ENCODE measurements at places on chromosomes 11 and 22.
A peak's percentile ranks its signal among the peaks of the same experiment; 100 is the strongest.

- DNase-seq: no peak
Observed at GRCh38 chr11:73990730-73991129, 8.1 kb upstream of the UCP2 start.

DNA sequence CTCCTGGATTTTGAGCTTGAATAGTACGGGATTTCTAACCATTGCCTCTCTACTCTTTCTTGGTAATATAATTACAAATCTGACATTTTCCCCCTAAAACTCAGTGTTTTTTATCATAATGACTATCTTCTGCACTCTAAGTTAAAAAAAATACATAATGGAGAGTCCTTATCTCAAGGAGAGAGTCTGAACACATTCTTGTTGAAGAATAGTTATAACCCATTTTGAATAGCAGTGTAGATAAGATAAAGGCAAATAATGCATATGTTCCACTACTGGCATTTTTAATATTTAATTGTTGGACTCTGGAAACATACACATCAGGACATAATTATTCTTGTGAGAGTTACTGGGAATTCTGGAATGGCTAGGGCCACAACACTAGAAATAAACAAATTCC, 456.5 kb upstream of the ANO5 start:
- no peak for DNase-seq

DNA sequence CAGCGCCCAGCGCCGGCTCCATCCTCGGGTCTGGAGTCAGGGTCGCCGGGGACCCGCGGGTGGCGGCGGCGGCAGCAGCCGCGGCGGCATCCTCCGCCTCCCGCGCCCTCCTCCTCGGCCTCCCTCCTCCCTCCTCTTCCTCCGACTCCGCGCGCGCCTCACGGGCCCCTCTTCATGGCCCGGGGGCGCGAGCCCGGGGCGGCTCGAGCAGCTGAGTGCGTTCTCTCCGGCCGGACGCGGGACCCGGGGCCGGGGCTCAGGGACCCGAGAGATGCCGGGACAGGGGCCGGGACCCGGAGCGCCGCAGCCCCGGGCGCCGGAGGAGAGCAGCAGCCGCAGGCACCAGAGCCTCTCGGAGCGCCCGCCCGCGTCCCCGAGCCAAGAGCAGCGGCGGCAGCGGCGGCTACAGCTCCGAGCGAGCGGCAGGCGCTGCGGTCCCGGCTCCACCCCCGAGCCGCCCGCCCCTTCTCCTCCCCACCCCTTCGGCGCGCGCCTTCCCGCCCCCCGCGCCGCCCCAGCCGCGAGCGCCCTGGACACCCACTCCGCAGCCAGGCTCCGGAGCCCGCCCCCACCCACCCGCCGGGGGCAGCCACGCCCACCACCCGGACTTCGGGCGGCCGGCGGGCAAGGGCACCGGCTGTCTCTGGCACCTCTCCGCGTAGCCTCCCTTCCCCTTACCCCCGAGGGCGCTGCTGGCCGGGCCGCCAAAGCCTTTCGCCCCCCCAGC, at the start of gene CHST1:
Gene CHST1 (minus strand): TSS at position 417 of the 727 bp plus-strand sequence. CDS start 14,699 bp downstream, outside the sequence.
- DNase-seq: no peak

- no peak for DNase-seq
Observed at GRCh38 chr11:2708151-2708581, 8.4 kb upstream of the KCNQ1OT1 start.

DNA sequence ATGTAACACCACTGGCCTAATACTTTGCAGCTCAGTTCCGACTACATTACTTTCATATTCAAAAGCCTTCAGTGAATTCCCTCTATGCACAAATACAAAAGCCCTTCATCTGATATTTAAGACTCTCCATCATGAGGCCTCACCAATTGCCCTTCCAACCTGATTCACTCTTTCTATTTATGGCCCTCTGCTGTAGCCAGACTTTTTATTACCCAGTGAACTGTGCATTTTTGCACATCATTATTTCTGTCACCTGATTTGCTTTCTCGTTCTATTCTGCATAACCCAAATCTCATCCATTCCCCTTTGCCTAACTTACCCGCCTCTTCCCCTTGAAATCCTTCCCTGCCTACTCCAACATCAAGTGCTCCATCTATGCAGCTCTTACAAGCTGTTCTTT, 78.3 kb downstream of the BBOX1 start:
- no peak for DNase-seq

DNA sequence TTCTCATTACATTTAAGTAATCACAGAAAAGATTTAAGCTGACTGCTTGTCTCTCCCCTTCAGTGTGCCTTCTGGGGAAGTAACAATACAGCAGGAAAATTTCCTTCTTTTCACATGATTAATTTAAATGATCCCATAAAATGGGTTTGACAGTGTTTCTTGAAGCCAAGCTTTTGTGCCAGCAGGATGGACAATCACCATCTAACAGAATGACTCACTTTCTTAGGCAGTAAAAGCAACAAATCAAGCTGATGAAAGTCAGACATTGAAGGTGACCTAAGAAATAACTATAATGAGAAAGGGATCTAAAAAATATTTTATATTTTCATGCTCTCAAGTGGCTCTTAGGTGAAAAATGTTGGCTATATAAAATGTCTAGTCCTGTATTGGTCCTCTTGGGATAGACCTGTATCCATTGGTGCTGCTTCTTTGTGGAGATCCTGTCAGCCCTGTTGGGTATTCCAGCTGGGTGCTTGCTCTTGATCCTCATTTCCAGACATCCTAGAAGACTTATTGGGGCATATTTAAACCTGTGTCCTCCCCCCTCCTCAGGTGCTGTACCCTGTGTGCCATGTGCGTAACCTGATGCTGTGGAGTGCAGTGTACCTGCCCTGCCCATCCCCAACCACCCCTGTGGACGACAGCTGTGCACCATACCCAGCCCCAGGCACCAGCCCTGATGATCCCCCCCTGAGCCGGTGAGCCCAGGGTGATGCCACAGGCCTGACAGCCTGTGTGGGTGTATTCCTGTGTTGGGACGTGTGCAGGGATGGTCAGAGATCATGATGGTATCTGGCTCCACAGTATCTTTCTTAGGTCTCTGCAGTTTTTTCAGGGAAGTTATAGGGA, 62.7 kb upstream of the HORMAD2 start:
- DNase-seq: peak; percentile 39

DNA sequence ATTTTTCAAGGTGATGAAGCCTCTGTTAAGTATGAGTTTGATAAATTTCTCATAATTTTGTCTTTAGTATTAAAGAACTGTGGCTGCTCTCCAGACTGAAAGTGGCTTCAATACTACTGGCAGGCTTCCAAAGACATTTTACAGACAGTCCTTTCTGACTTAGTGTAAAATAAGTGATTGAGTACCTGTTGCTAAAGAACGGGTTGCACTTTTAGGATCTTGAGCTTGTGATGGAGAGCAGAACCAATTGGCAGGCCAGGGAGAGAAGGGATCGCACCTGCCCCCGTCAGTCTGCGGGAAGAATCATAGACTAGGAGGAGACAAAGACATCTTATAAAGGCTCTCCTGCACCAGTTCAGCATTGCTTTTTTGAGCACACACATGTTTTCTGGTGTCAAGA, 4.4 kb downstream of the NCAM1 start:
- DNase-seq: no peak

DNA sequence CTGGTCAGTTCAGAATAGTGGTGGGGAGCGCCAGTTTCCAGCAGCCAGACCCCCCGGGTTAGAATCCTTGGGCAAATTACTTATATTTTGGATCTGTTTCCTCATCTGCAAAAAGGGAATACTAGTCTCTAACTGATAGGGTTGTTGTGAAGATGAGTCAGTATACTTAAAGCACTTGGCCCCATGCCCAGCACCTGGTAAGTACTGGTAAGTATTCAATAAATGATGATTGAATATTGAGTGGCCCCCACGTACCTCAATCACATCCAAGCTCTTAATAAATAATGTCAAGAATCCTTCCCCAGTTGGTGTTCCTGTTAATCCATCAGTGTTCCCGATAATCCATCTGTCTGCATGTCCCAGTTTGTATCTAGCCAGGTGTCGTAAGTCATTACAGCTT, 12.1 kb downstream of the ACP2 start:
- DNase-seq: peak; percentile 71

DNA sequence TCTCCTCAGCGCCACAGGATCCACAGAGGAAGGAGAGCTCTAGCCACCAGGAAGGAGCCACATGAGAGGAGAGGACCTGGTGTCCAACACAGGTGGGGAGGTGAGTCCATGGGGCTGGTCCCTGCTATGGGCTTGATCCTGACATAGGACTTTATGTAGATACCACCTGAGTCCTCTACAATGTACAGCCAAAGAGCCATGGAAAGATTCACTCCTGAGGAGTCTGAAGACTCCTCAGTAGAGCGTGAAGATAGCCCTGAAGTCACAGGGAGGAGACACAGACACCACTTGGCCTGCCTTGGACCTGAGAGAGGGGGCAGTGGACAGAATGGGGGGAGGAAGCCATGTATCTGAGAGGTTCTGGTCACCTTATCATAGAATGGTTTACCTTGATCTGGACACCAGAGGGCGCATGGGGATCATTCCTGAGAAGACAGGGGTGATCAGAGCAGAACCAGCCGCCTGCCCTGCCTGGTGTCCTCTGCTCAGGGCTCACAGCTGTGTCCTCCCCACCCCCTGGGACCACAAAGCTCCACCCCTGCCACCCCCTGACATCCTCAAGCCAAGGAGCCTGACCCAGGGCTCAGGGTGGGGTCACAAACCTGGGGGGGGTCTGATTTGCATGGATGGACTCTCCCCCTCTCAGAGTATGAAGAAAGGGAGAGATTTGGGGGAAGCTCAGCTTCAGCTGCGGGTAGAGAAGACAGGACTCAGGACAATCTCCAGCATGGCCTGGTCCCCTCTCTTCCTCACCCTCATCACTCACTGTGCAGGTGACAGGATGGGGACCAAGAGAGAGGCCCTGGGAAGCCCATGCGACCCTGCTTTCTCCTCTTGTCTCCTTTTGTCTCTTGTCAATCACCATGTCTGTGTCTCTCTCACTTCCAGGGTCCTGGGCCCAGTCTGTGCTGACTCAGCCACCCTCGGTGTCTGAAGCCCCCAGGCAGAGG, 77.0 kb downstream of the ZNF280B start:
- peak; percentile 57 for DNase-seq

GRCh38 chr22:37657590-37658132, 862 bp upstream of the PDXP start:
- no peak for DNase-seq

- DNase-seq: peak; percentile 32
Observed at GRCh38 chr11:103055221-103055890, 36.6 kb downstream of the DCUN1D5 start.

DNA sequence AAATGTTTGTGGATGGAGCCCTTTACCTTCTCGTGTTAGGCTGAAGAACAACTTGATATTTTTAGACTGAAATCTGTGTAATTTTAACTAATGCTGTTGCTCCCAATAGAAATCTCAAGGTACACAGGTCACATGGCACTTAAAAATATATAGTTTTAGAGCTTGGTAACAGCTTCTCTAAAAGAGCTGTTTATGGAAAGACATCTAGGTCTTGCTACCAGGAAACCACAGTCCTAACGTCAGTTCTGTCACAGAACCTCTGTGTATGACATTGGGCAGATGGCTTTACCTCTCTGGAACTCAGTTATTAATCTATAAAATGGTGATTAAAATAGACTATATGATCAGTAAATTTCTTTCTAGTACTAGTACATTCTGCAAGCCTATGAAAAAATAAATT, 35.4 kb downstream of the PAK1 start:
- no peak for DNase-seq
